ENCODE measurements at places on chromosomes 2 and 18.

DNA sequence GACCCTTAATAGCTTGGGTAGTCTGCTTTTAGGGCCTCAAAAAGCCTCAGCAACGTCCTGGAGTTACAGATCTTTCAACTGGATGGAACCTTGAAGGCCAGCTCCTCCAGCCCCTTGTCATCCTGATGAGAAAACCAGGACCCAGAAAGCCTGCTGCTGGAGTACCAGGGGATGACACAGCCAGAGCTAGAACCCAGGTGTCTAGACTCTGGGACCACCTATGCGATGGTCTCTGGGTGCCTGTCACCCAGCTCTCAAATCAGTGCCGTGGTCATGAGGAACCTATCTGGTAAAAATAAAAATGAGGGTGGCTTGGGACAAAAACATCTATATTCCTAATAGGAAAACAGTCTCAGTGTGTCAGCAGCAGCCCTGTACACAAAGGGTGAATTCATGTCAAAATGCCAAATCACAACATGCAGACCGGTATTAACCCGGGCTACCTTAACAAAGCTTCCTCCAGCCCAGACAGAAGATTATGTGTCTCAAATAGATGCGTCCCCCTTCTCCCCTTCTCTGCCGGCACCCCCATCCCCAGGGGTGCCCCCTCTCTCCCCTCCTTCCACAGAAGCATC is 28.5 kb downstream of the SMAD7 start:
- DNase-seq, result no peak

DNA sequence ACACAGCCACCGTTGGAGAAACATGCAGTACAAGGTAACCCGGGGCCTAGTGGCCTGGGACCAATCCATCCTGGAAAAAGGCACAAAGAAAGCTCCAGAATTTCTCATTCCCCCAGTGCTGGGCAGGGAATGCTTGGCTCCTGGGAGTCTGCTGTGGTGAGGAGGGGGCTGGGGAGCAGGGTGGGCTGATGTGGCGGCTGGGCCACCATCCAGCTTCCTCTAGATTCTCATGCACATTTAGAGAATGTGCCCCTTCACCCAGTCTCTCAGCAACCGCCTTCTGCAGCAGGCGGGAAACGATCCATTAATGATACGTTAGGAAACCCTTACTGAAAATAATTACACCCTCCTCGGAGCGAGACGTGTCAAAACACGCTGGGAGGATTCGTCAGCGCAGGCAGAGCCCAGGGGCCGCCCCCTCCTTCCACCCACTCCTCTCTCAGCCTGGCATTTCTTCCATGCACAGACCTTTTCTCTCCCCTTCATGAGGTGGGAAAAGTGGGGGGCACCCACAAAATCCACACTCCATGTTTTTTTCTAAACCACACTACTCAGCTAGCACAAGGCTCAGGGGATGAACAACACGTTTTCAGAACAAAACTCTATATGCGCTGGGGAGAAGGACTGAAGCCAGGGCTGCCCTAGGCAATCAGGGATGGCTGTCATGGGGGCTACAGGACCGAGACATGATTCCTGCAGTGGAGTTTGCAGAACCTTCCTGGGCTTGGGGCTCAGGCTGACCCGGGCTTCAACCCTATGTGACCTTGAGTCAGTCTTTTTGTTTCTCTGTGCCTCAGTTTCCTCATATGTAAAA is 56.1 kb upstream of the SMAD7 start:
- no peak for DNase-seq

GRCh38 chr18:35935805-35936204 is 36.7 kb upstream of the RMP24 start:
- no peak for DNase-seq

- DNase-seq, result peak; percentile 77
Measured at GRCh38 chr2:112749755-112750559, 14.5 kb downstream of the CKAP2L start.

GRCh38 chr2:158967731-158968395 is 577 bp upstream of the TANC1 start:
- DNase-seq, result peak; percentile 48

DNA sequence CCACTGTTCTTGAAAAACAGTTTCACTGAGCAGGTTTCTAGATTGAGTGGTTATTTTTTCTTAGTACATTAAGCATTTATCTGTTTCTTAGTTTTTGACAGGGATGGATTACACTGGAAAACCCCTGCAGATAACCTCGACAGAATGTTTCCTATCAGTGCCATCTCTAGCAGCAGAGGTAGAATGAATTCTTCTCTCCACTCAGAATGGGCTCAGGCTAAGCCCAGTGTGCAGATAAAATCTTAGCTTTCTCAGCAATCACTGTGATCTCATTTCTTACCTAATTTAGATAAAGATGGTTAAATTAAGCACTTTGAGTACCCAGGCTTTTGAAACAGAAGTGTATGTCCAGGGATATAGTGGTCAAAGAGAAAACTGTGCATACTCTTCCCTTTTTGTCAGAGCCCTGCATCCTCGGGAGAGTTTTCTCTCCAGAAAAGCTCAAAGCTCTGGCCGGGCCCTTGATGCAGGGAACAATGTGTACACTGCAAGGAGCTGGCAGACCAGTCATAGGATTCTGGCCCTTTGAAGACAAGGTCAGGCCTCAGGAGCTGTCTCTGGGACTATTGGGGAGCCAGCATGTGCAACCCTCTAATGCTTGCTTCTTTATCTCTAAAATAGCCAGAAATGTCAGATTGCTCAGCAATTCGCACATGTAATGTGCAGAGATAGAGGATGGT is 10.6 kb upstream of the AKAIN1 start:
- no peak for DNase-seq

Data from posterior cingulate gyrus (tissue), 11 donors.